ENCODE measurements at places on chromosomes 11 and 22.

GRCh38 chr11:68531129-68531693 is 70.7 kb downstream of the PPP6R3 start:
- no peak for DNase-seq

DNA sequence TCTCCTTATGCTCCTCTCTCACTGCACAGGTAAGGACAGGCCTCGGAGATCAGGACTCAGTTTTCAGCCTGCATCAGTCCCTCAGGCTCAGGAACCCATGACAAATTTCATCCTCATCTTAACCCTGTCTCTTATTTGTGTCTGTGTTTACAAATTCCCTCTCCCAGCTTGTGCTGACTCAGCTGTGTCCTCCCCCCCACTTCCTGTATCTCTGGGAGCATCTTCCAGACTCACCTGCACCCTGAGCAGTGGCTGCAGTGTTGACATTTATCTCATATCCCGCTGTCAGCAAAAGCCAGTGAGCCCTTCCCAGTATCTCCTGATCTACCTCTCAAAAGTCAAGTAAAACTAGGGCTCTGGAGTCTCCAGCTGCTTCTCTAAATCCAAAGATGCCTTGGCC is 65.6 kb upstream of the VPREB1 start:
- no peak for DNase-seq

GRCh38 chr11:47980088-47980906 is at the start of gene PTPRJ:
TSS of gene PTPRJ (plus strand) at chr11:47980559. CDS start at chr11:47980913, 354 bp downstream.
- peak; percentile 44 for DNase-seq

DNA sequence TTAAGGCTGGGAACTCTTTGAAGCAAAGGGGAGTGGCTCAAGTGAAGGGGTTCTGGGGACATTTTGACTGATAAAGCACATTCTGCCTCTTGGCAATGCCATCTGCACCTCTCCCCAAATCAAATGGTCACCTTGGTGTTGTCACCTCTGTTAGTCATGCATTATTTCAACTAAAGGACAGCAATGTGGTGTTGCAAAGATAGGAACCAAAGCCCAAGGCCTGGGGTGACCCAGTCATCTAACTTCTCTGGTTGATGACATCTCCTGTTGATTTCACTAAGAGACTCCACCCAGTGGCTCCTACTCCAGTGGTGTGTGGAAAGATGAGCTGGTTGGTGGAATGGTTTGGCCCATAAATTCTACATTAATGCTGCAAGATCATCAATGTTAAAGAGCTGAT is 7.8 kb upstream of the MS4A1 start:
- no peak for DNase-seq

GRCh38 chr22:50025993-50026392 is 13.4 kb upstream of the IL17REL start:
- no peak for DNase-seq

DNA sequence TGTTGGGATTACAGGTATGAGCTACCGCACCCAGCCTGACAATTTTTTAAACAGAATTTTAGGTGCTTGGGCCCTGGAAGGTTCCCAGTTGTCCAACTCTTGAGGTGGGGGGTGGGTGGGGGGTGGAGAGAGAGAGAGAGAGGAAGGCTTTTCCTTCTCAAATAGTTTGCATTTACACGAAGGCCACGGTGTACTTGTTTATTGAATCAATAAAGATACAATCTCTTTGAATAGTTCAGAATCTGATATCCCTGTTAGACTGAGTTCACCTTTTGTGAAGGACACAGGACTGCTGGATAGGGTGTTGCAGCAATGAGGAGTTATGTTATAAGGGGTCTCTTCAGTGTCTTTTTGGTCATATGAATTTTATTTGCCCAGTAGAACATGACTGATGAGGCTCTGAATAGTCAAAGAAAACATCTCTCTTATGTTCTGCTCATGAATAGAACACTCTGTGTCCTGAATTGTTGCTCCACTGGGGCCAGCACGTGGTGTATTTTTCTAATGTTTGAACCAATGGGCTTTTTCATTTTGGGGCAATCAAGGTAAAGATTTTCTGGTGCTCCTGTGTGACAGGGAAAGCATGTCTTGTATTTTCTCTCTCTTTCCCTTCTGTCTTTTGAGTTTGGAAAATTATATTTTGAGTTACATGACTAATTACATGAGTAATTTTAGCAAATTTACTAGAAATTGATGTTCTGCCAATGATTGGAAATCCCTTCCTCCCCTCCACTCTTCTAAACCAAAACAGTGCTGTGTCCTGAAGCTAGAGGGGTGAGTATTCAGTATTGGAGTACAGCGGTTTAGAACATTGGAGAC is 61.7 kb downstream of the PTPRJ start:
- DNase-seq = no peak

DNA sequence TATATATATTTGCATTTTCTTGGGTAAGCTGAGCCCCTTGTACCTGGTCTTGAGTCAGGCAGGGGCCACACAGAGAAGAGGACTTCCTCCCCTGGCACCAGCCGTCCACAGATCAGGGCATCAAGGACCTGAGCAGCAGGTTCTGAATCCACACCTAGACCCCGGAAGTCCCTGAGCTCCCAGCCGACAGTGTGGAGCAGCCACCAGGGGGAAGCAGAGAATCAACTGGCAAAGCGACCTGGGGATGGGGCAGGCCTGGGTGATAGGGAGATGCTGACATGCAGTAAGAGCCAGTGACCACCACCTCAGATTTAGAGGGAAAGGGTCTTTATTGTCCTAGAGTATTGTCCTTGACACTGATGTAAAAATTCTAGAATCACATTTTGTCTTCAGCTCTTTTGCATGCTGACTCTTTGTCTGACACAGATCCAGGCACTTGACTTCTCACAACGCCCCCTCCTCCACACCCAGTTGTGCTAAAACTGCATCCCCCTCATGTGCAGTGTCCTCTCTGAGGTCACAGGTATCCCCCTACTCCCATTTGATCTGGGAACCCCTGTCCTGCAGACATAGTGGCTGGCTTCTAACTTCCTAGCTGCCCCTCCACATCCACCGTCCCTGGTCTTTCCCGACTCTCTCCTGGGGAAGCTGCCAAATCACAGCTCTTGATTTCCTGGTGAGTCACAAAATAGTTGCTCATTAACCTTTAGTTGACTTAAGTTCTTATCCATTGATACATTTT is 109.3 kb downstream of the GGTLC2 start:
- peak; percentile 76 for DNase-seq

- DNase-seq = no peak
Observed at GRCh38 chr11:13009476-13009920, 382 bp downstream of the RASSF10 start.

Measured in activated T-cell treated with anti-CD3 and anti-CD28 coated beads for 24 hours (primary cell).